ENCODE measurements at places on chromosomes 6 and 20.

DNA sequence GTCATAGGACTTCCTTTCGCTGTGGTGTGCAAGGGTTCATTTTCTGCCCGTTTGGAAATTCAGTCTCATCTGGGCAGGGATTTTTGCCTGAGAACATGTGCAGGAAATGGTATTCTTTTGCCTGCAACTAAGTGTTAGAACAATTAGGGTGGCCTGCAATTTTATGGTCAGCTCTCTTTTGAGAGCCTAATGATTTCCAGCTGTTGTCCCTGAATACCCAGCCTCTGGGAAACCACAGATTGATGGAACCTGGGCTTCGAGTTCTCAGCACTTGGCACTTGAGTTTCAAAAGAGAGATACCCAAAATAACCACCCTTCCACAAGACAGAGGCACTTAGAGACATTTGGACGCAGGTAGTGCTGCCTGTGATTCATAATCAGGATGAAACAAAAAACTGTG is 217.2 kb upstream of the FOXA2 start:
- DNase-seq = no peak

DNA sequence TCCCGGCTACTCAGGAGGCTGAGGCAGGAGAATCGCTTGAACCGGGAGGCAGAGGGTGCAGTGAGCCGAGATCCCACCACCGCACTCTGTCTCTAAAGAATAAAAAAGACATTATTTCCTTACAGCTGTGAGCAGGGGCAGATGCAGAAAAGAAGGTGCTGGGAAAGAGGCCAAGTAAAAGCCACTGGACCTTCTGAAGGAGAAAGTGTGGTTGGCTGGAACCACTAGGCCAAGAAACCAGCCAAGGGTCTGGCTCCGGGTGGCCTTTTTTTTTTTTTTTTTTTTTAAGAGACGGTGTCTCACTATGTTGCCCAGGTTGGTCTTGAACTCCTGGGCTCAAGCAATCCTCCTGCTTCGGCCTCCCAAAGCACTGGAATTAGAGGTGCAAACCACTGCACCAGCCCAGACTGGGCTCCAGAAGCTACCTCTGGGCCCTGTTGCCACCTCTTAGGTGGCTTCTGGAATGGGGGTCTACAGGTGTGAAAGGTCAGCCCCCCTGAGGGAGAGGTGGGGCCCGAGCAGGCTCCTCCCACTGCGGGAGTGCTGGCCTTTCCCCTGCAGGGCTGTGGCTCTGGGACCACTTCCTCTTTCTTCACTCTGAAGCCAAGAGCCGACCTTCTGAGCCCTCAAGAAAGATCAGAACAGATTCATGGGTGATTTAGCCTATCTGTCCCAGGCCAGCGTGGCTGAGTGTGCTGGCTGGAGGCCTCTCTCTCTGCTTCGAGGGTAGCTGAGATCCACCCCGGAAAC is at the start of gene FGD2:
Gene FGD2, plus strand, starts transcription at position 595 of the 750 bp plus-strand sequence. CDS start 163 bp downstream, outside the sequence.
- DNase-seq = no peak

DNA sequence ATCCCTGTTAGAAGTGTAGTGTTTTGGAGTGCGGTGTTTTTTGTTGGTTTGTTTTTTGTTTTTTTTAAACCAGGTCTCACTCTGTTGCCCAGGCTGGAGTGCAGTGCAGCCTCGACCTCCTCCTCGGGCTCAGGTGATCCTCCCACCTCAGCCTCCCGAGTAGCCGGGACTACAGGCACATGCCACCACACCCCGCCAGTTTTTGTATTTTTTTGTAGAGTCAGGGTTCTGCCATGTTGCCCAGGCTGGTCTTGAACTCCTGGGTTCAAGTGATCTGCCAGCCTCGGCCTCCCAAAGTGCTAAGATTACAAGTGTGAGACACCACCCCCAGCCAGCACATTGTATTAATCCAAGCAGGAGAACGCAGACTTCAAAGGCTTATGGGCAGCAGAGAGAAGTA is 1.3 kb upstream of the TOP1 start:
- no peak for DNase-seq

DNA sequence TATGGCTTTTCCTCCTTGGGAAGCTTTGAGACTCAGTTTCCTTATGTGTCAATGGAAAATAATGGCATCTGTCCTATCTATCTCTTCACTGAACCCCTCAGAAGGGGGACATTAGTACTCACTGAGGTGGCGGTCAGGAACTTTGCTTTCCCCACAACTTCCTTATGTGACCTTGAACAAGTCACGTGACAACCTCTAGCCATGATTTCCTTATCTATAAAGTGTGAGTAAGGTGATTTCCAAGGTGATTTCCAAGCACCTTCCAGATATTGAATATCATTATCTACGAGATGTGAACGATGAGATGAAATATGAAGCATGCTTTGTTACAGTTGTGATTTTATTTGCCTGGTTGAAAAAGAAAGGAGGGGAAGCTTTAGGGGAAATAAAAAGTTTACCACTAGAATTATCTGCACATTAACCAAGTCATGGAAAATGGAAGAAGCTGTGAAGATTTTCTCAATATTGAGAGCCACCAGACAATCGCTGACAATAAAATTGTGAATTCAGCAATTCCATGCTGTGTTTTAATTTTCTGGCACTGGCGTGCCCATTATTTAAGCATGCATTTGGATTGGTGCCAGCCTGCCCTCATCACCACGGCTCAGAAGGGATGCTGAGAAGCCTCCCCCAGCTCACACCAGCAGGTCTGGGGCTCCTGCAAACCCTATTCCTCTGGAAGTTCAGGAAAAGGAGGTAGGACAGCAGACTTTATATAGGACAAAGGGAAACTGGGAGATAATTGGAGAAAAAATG is 255.3 kb downstream of the CD83 start:
- DNase-seq = no peak

DNA sequence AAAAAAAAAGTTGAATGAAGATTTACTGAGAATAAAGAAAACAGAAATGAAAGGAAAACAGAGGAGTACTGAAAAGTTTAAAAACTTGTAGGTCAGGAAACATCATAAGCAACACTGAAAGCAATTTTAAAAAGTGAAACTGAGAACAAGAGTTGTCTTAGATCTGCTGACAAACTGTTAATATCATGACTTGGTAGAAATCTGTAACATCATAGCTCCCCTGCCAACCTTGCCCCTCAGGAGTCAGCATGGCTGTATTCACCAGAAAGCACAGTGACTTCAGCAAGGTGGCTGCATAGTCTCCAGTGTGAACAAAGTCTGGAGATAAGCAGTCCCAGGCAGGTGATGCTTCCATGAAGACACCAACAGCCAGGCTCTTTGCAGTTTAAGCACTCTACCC is 5.3 kb downstream of the NAA20 start:
- no peak for DNase-seq

GRCh38 chr6:33638556-33638955 is 17.4 kb downstream of the ITPR3 start:
- no peak for DNase-seq

- no peak for DNase-seq
These were observed 53.8 kb upstream of the NRSN1 start for GRCh38 chr6:24072038-24072746.

- peak; percentile 22 for DNase-seq
These were observed 1.3 kb upstream of the TAF4 start for GRCh38 chr20:62066983-62067433.

- no peak for DNase-seq
These were observed 739 bp downstream of the GSS start for GRCh38 chr20:34954904-34955230.

GRCh38 chr6:133553652-133554051 is 312.5 kb downstream of the EYA4 start:
- DNase-seq = peak; percentile 50

DNA sequence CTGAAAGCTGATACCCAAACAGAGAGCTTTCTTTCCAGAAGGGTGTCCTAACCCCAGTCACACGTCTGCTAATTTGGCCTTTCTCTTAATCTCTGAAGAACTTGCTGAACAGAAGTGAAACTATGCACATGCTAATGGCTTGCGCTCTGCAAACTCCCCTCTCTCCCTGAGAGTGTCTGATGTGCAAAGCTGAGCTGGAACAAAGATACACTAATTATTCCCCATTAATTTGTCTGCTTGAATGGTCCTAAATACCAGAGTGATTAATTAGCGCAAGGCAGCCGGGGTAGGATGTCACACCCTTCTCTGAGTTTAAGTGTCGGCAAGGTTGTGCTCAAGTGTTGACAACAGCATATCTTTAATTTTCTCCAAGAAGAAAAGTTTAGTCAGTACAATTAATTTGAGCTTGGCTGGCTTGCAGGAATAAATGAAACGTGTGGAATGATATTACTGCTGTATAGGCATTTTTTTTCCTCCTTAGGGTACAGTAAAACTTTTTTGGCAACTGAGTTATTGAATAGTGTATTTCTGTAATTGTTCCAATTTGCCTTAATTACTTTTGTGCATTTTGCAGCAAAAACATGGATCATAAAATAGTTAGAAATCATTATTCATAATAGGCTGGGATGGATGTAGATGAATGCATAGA is 715.9 kb upstream of the POU3F2 start:
- no peak for DNase-seq

DNA sequence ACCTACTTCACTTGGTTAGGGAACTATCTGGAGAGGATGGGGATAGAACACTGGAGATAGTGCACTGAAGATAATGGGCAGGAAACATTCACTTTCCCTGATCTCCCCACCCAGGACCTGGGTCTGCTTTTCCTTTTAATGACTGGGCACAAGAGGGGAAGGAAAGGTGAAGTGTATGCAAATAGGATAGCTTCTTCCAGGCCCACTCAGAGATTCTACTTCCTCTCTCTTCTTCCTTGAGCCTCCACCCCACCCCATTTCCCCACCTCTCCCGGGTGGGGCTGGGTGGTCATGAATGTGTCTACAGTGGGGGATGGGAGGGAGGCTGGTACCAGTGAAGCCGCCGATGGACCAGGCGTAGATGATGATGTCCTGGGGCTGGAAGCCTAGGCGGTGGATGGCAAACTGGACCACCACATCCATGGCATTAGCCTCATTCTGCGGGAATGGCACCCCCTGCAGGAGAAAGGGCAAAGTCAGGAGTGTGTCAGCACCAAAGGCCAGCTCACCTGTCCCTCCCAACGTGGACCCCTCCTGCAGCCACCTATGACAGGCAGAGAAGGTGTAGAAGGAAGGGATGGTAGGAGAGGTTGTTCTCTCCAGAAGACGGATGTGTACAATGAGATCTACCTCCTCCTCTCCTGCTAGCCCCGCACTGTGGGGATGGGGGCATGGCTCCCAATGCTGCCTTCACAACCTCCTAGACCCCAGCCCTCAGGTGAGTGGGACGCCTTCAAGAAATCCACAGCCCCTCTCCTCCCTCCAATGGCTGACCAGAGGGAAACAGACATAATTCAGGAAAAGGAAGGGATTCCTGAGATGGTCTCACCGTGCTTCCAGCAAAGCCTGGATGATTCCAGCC is 8.6 kb upstream of the LY6G5C start:
- no peak for DNase-seq

DNA sequence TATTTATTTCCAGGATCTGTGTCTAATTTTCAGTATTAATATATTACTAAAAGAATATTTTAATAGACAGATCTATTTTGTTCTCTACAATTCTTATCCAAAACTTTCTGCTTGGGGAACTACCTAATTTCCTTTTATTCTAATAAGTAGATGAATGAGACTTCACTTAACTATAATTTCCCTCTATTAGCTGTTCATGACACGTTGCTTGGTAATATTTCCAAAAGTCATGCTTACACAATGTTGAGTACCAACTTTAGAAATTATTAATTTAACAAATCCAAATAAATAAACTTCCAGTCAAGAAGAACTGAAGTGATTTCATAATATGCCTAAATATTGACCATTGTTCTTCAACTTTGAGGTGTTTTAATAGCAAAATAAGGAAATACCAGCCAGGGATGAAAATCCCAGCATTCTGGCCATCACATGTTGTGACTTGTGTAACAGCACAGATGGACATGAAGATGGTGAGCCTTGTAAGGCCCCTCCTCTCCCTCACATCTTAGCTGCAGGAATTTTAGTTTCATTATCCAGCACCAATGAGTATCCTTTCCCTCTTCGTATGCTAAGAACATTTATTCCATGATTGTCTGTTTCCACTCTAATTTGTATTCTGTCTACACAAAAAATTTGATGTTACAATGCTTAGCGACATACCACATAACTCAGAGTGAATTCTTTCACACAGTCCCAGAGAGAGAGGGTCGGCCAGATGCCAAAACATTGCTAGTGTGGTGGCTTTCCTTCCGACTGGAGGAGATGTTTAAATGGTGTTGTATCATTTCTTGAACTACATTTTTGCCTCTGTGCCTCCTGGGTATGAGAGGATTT is 137.5 kb downstream of the FOXA2 start:
- peak; percentile 1 for DNase-seq

DNA sequence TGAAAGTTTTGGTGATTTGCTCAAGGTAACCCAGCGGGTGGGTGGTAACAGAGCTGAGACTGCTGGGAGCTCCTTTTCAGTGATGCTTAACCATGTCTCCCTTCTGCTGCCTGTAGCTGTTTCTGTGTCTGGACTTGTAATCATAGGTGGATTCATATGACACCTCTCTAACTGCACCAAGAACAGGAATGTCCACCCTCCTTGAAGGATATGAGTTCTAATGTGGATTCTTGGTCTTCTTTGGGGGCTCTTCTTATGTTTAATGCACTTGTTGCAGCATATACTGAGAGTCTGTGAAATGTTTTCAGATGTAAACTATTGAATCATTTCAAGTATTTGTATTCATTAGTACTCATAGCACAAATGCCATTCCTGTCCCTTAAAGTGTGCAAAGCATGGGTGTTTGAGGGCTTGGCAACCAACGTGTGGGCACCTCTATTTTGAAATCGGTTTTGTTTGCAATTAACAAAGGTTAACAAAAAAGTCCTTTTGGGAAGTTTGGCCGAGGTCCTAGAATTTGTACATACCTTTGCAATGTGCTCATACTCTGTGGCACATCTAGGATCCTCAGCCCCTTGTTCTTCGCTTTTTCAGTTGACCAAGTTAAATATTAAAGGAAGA is 138.0 kb downstream of the SOX4 start:
- peak; percentile 91 for DNase-seq

DNA sequence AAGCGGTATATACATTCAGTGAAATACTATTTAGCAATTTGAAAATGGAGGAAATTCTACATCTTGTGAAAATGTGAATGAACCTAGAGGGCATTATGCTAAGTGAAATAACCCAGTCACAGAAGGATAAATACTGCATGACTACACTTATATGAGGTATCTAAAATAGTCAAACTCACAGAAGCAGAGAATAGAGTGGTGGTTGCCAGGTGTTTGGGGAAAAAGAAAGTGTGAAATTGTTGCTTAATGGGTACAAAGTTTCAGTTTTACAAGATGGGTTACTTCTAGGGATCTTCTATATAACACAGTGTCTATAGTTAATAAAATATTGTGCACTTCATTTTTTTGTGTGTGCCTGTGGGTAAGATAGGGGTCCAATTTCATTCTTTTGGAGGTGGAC is 1152.0 kb downstream of the EPHA7 start:
- DNase-seq = no peak

GRCh38 chr20:15756754-15757115 is 816.5 kb downstream of the KIF16B start:
- no peak for DNase-seq

GRCh38 chr6:113829696-113830045 is 27.5 kb upstream of the MARCKS start:
- DNase-seq = peak; percentile 65

- DNase-seq = peak; percentile 66
These were observed at the start of gene TAGAP for GRCh38 chr6:159044899-159045727. TAGAP (minus strand) TSS chr6:159044991; CDS start chr6:159044146, 845 bp downstream.

All from kidney tubule cell (primary cell).